Osteoblast (primary cell): ENCODE measurements at places on chromosomes 2 and 18.

DNA sequence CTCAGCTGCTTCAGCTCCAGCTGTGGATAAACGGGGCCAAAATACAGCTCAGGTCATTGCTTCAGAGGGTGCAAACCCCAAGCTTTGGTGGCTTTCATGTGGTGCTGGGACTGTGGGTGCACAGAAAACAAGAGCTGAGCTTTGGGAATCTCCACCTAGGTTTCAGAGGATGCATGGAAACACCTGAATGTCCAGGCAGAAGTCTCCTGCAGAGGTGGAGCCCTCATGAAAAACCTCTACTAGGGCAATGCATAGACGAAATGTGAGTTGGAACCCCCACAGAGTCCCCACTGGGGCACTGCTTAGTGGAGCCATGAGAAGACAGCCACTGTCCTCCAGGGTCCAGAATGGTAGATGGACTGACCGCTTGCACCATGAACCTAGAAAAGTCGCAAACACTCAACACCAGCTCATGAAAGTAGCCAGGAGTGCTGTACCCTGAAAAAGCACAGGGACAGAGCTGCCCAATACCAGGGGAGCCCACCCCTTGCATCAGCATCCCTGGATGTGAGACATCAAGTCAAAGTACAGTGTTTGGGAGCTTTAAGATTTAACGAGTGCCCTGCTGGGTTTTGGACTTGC, 147.9 kb upstream of the SOX11 start:
- DNase-seq, result no peak

- DNase-seq, result no peak
Observed at GRCh38 chr18:51430538-51430937, 233.1 kb upstream of the MEX3C start.

- no peak for DNase-seq
Observed at GRCh38 chr2:218262237-218262600, 1.4 kb downstream of the GPBAR1 start.

DNA sequence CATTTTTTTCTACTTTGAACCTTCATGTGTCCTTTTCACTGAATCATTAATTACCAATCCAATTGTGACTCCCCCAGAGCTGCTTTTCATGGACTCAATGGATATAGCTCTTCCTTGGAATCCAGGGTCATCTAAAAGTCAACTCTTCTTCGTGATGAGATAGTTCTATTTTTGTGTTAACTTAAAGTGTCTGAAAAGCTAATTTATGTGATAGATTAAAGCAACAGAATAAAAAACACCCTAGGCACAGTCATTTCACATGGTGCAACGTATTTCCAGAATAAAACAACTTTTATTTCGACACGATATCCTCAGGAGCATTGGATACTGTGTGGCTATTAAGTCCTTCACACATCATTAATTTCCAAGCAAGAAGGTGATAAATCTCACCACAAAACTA, 250.6 kb upstream of the SPHKAP start:
- DNase-seq, result no peak

DNA sequence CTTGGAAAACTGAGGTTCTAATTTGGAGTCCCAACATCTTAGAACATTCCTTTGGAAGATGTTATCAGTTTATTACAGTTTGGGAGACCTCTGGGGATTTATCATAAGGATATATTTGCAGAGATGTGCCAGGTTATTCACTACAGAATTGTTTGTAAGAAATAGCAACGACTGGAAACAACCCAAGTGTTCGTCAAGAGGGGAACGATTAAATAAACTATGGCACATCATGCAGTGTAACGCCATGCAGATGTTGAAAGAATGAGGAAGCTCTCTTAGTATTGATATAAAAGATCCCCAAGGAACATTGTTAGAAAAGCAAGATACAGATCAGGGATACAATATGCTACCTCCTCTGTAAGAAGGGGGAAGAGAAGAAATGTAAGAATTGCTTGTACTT, 210.6 kb downstream of the TMEM247 start:
- peak; percentile 39 for DNase-seq

GRCh38 chr2:104447831-104448434, 406.0 kb upstream of the POU3F3 start:
- DNase-seq, result no peak

GRCh38 chr2:109545828-109546713, 67.7 kb downstream of the SEPTIN10 start:
- peak; percentile 54 for DNase-seq

DNA sequence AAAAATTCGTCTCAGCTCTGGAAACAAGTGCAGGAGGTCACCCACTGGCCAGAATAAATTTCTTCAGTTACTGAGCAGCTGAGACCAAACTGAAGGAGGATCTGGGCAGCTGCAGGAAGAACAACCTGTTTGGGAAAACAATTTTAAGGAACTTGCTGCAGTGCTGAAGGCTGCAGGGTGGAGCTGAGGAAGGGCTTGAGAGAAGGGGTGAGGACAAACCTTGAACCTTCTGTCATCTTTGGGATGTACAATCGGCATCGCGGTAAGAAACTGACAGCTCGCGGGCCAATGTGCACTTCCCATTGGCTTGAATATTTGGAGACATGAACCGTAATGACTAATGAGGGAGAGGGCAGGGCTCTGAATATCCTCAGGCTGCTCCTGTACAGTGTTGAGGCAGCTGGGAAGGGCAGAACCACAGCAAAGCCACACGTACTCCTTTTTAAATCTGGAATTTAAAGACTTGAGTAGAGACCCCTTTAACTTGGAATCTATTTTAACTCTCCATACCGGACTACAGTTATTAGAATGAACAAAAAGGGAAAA, 90.3 kb downstream of the TACR1 start:
- no peak for DNase-seq

DNA sequence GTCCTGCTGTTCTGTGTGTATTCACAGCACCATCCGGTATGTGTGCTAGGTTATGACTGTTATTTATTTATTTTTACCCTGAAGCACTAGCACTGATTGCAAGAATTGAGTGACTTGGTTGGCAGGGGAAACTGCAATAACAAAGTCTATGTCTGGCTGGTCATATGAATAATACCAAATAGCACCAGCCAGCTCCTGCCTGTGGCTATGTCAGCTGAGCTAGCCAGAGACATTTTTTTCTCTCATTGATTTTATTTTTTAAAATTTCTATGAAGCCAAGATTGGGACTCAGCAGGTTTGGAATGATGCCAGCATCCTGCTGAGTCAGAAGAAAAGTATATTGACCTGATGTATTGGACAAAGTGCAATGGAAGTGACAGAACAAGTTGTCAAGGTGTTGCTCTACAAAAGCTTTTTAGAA, 188.5 kb upstream of the CDH2 start:
- DNase-seq, result peak; percentile 3

DNA sequence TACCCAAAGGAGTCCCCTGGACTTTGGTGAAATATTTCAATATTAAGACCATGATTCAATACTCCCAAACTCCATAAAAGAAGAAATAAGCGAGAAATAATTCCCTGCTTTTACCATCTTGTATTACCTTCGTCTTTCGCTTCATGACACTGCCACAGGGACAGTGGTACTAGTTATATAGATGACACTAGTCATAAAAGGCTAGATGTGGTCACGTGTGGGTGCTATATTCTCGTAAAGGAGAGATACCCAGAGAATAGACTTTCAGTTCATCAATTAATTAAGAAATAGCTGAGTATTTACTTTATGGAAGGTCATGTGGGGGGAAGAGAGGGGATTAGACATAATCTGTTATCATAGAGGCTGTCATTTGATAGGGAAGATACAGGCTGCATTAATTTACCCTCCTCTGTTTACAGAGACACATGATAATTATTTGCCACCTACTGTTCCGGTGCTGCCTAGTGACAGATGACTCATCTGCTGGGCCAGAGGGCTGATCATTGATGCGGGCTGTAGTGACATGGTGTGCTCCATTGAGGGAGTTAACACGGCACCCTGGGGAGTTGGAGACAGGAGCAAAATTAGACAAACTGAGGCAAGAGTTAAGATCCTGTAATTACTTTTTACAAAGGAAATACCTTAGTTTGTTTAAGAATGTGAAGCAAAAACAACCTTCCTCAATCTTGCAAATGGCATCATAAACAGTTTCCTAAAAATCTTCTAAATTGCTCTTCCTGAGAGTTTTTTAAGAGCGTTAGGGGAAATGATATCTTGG, 78.2 kb upstream of the ITGB6 start:
- no peak for DNase-seq

GRCh38 chr2:214560618-214561190, 149.8 kb downstream of the VWC2L start:
- no peak for DNase-seq

DNA sequence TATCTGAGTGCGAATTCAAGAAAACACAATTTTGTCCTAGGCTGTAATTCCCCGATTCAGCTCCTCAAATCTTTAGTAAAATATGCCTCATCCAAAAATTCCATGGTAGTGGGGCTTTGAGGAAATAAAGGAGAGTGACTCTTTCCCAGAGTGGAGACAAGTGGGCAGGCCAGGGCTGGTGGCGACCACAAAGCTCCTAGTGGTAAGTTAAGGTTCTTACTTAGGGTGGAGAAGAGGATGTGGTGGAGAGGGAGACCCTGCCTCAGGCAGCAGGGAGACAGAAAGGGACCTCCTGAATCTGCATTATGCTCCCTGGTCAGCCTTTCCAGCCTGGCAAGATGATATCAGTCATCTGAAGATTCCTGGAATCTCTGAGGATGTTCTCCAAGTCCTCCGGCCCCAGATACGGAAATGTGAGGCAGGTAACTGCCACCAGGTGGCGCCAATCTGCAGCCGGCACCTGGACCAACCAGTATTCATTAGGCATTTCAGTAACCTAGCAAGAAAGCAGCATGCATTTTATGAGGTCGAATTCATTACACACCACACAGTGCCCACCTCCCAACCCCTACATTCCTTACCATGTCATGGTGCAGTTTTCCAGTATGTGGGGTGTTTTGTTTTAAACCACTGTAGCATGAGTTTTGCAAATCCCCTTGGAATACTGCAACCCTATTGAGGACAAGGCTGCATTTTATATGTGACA, 106.4 kb downstream of the POLE4 start:
- peak; percentile 64 for DNase-seq

- no peak for DNase-seq
Observed at GRCh38 chr2:176582176-176582575, 312.9 kb downstream of the MTX2 start.

- peak; percentile 67 for DNase-seq
Observed at GRCh38 chr2:47025969-47026610, 110.5 kb upstream of the MCFD2 start.

GRCh38 chr18:61352611-61353010, 19.4 kb downstream of the CDH20 start:
- DNase-seq, result no peak

DNA sequence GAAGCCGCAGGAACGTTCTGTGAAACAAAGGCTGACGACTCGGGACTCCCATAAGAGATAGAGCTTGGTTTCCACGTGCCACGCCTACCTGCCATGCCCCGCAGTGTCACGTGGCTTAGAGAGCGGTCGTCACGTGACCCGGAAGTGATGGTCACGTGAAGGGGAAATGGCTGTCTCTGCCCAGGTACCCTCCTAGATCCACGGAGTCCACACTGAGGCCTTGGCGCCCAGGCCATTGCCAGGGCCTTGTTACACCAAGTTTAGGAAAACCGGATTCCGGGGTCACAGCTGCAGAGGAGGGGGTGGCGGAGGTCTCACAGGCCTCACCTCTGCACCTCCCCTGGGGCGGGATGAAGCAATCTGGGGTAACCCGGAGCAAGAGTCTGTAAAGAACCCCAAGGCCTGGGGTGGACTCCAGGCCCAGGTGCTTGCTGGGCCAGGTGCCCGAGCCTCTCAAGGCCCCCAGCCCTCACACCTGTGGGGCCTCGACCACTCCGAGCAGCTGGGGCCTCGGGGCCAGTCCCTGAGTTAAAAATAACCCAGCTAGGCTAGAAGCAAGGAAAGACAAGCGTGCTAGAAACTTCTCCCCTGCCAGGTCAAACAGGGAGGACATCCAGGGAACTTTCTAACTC, 113.5 kb upstream of the ZNF236 start:
- DNase-seq, result no peak

DNA sequence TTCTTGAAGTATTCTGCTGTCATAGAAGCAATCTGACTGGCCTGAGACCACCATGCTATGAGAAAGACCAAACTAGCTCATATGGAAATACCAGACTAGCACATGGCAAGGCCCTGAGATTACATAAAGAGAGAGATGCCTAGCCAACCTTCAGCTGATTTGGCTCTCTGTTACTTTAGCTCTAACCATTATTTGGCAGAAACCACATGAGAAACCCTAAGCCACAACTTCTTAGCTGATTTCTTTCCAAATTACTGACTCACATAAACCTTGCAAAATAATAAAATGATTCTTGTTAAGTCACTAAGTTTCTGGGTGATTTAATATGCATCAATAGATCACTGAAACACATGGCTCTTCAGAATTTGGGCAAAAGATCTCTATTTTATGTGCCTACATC, 295.0 kb upstream of the ZNF521 start:
- peak; percentile 9 for DNase-seq

GRCh38 chr2:205730191-205730590, 47.9 kb downstream of the NRP2 start:
- no peak for DNase-seq

GRCh38 chr18:77131100-77131651, 1.4 kb downstream of the MBP start:
- peak; percentile 69 for DNase-seq

DNA sequence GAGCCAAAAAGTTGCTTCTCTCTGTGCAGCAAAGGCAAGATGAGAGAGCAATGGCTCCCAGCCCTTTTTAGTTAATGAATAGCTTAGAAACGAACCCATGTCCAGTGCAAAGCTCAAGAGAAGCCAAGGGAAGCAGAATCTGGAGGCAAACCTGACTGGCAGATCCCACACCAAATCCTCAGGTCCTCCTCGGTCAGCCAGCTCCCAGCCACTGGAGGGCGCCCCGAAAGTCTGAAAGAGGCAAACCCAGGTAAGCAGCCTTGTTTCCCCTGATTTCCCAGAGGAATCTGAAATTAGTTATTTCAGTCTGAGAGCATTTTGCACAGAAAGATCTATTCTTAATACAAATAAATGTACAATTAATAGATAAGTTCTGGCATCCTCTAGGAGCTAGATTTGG, 71.3 kb upstream of the PID1 start:
- no peak for DNase-seq

DNA sequence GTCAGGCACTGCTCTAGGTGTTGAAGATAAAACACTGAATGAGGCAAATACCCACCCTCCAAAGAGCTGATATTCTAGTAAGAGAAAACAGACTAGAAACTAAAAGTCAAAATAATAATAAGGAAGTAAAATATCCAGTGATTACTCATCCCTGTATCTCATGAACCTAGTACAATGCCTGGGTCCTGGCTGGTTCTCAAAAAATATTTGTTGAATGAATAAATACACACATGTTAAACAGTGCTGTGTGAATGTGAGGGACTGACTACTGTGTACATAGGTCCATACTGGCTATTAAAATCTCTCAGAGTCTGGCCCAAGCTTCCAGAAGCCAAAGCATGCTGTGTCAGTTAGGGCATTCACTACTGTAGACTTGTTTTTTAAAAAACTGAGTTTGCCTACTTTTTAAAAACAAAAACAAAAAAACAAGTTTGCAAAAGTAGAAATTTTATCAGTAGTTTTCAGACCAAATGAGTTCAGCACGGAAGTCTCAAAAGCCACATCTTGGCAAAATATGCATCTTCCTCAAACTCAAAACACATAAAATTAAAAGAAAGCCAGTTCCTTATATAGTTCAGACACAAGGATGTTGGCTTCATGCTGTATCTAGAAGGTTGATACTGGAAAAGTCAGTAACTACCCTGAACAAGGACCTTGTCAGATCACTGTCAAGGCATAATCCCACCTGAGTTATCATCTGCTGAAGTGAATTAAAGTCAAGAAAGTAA, 136.2 kb downstream of the THADA start:
- no peak for DNase-seq
